ENCODE measurements at places on chromosomes 6 and 20.
A peak's percentile ranks its signal among the peaks of the same experiment; 100 is the strongest.

GRCh38 chr6:167240034-167240541, 51.0 kb upstream of the UNC93A start:
- DNase-seq, result no peak

GRCh38 chr20:20743511-20744169, 31.2 kb upstream of the RALGAPA2 start:
- DNase-seq, result peak; percentile 47

DNA sequence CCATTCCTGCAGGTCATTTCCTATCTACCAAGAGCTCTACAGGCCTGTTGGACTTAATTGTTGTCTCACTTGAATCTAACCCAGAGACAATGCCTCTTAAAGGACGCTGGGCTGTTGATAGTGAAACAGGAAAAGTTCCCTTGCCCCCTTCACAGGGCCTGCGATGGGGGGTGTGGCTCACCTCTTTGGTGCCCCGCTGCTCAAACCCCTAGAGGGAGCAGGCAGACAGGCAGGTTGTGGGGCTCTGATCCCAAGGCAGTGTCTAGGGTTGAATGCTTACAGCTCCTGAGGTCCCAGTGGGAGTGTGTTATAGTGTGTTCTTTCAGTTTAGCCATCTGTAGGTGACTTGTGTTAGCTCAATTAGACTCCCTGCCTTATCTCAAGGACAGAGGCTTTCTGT, 68.0 kb downstream of the OTOR start:
- no peak for DNase-seq

DNA sequence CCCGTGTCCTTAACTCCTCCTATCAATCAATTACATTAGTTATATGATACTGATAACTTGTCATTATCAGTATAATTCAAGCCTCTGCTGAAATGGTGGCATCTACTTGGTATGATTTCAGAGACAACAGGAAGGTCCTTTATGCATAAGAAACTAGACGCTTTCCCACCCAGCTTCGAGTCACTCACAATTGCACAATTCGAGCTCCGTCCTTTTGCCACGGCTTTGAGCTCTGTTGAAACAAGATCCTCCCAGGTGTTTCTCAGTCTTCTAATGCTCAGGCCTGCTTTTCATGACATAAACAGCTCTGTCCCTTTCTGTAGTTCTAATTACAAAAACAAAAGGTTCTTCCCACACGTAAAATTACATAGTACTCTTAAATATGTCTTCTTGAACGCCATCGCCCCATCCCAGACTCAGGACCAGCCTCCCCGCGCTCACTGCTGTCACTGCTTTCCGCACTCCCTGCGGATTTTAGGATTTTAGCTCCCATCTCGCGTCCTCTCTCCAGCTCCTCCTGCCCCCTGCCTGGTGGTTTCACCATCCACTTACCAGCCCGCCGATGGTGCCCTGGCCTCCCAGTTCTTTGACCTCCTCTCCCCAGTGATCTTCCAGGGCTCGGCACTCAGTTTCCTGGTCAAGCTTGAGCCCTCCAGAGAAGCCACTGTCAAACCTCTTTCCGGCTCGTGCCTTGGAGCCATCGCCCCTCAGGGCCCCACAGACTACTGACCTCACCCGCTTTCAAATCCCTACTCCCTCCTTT, 23.2 kb upstream of the PNPLA1 start:
- no peak for DNase-seq

DNA sequence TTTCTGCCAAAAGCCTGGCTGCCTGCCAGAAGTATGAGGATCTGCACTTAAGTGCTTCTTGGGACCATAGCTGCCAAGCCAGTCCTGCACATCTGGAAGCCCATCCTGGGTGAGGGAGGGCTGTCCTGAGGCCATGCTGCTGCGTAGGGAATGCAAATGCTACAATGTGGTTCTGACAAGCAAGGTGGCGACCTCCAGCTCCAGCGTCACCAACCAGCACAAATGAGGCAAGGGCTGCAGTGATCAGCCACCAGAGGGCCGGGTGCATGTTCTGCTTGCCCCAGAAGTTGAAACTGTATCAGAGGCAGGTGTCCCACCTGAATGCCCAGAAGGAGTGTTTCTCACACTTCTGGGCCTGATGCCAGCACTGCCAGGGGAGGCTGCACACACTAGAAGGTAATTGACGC, 99.1 kb upstream of the KCNQ5 start:
- peak; percentile 54 for DNase-seq

DNA sequence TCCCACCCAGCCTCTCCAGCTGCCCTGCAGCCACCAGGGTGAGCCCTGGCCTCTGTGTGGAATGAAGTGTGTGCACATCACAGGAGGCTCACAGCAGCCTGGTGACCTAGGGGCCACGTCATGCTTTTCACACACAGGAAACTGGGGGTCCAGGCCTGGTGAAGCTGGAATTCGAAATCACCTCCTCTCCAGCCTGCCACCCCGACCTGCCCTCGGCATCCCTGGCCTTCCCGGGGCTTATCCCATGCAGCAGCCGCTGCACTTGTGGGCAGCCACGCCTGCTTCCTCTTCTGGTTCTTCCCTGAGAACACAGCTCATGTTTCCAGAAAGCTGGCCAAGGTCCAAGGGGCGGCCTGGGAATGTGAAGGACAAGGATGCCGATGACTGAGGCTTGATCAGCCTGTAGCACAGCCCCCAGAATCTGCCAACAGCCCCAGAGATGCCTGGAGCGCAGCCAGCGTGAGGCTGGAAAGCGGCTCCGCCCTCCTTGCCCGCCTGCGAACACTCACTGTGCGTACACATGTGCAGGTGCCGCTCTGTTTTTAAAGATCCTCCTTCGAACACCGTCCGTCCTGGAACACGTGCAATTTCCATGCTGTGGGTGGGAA, 4.2 kb upstream of the NTSR1 start:
- no peak for DNase-seq

GRCh38 chr6:42821846-42822245, 40.0 kb downstream of the BICRAL start:
- DNase-seq, result no peak

DNA sequence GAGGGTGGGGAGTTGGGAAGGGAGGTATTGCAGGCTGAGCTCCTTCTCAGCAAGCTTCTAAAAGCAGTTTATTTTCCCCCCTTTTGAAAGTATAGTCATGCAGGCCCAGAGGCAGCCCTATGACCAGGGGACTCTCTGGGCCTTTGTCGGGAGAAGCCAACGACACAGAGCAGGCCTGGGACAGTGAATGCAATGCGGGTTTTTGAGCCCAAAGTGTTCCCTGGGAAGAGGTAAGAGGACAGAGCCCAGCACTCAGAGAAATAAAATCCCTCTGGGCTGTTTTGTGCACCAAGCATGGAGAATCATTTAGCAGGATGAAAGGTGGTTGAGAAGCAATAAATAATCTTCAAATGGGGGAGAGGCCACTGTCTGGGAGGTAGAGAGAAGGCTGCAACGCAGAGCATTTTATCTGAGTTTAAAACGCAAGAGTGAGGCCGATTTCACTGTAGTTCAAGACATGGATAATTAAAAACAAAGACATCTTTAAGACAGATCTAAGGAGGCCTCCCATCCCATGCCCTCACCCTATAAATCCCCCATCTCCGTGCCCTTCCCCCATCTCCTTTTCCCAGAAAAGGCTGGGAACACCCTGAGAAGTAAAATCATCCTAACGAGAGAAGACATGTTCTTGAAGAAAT, 237.5 kb downstream of the CDC5L start:
- no peak for DNase-seq

- DNase-seq, result no peak
These were observed 191.8 kb upstream of the RREB1 start for GRCh38 chr6:6915813-6916547.
